ENCODE measurements at places on chromosomes 2 and 18. TPM values are rescaled to one million over a fixed set of nuclear protein-coding genes. Genes with fewer than 3 reads are reported as not detected.
A peak's percentile ranks its signal among the peaks of the same experiment; 100 is the strongest.

PLEKHH2 gene
- total RNA-seq = 2.8 TPM

THAP4 gene
- 63.5 TPM for total RNA-seq

SERPINB4 gene
- total RNA-seq = not detected

CFAP65 gene
- not detected for total RNA-seq

SERPINB8 gene
- 17.8 TPM for total RNA-seq

TMEM127 gene
- total RNA-seq = 28.7 TPM

DNA sequence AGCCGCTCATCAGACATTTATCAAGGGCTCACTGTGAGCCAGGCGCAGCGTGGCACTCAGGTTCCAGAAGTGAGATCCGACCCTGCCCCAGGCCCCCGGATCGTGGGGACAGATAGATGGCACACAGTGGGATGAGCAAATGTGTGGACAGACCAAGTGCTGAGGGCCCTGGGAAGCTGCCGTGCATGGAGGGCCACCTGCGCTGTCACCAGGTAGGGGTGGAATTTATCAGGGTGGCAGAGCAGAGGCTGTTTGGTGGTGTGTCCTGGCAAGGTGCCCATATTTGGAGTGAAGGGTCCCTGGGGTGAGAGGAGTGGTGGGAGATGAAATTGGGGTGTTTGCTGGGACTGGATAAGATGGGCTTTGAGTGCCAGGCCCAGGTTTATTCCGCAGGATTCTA, 92.8 kb upstream of the HS6ST1 start:
- no peak for DNase-seq

GRCh38 chr2:55887351-55887750, 36.2 kb downstream of the EFEMP1 start:
- DNase-seq = no peak

GRCh38 chr2:42342061-42342794, 18.8 kb downstream of the COX7A2L start:
- DNase-seq = peak; percentile 94

DNA sequence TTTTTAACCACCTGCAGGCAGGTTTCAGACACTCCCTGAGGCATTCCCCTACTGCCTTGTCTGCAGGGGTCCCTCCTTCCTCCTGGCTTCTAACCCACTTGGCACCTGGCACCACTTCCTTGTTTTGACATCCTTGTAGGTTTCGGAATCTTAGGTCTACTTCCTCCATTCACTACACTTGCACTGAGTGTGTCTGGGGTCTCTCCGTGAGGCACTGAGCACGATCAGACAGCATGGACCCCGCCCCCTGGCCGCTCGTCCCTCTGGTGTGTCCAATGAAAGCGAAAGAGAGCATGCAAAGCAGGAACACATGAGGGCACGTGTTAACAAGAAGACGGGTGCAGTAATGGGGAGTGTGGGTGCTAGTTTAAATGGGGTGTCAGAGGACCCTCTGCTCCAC, 63.8 kb downstream of the HAUS1 start:
- no peak for DNase-seq

DNA sequence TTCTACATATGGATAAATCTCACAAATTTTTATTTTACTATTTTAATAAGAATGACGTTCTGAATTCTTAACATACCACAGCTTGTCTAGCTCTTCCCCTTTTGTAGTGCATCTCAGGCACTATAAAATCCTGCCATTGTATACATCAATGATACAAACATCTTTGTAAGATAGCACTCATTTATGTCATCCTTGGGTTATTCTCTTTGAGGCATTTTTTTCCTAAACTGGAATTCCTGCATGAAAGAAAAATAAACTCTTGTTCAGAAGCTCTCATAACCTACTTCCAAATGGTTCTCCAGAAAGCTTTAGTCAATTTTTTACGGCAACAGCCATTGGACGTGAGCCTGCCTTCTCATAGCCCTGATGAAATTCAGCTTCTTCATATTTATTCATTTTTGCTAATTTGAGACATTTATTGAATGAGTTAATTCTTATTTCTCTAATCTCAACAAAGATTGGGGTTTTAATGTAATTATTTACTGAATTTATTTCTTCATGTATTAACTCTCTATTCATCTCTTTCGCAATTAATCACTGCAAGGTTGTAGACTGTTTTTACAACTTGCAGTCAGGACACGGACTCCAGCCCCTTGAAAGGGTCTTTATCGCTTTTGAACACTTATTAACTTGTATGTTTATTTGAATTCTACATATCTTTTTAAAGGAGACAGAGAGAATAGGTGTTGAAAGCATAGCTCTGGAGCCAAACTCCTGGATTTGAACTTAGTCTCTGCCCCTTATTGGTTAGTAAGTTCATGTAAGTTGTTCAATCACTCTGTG, 57.6 kb upstream of the PARD3B start:
- no peak for DNase-seq

- DNase-seq = no peak
These were observed 270.1 kb downstream of the EIPR1 start for GRCh38 chr2:3107567-3107966.

- DNase-seq = no peak
These were observed 117.9 kb downstream of the CSRNP3 start for GRCh38 chr2:165587335-165587938.

DNA sequence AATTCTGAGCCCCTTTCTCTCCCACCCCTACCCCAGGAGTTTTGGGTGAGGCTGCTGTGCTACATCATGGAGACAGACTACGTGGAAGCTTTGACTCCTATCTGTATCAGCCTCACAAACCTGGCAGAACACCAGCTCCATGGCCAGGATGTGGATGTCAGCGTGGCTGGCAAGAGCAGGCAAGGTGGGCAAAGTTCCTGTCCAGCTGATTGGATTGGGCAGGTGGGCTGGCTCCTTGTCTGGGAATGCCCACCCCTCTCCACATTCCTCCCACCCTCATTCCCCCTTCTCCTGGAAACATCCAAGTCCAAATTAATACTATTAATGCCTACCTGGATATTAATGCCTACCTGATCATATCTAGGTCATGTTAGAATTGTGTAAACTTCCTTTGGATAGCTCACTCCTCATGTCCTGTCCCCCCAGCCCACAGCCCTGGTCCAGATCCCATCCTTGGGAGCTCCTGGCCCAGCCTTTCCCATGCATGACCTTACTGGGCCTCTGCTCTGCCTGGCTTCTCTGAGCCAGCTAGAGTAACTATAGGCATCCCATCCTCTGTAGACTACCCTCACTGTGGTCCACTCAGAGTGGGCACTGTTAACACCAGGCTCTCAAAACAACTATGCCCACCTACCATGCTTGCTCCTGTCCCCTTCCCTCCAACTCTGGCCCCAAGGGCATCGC, 24.1 kb downstream of the MROH2A start:
- DNase-seq = no peak

DNA sequence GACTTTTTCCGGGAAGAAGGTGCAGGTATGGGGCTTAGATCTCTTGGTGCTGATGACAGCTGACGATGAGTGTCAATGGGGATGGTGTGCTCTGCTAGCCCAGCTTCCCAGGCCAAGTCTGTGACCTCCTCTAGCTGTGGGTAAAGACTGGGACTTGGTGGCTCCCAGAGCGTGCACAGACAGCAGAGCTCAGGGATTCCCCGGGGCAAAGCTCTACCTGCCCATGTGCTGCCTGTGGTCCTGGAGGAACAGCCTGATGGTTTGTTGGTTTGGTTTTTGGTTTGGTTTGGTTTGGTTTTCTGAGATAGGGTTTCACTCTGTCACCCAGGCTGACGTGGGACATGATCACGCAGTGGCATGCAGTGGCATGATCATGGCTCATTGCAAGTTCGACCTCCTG, 19.2 kb downstream of the ATP6V1B1 start:
- DNase-seq = no peak

DNA sequence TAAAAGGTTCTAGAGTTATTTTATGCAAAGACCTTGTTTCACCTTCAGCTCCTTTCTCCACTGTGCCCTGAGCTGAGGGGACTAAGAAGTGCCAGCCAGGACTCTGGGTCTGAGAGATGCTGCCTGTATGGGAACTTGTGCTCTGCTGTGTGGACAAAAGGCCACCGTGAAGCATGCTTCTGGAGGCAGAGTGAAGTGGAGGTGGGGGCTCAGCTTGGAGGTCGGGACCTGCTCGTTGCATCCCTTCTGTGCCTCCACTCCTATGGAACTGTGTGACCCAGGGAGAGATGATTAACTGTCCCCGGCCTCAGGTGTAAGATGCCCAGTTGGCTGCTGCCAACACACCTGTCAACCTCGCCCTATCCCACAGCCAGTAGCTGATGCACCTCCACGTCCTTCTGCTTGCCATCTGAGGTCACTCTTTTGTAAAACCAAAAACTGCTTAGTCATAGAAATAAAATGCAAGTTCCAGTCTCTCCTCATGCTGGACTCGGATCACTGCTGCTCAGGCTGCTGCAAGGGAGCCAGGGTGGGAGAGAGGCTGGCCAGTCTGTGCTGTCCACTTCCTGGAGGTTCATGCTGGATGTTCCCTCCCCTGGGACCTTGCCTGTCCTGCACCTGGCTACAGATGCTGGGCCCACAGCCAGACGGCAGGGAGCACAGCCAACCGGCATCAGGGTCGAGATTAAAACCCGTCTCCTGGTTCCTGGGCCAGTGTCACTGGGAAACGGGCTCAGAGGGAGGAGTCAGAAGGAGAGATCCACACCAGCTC, 113.2 kb downstream of the ACKR3 start:
- DNase-seq = no peak

- peak; percentile 91 for DNase-seq
These were observed 81.3 kb downstream of the VWC2L start for GRCh38 chr2:214492152-214492551.

DNA sequence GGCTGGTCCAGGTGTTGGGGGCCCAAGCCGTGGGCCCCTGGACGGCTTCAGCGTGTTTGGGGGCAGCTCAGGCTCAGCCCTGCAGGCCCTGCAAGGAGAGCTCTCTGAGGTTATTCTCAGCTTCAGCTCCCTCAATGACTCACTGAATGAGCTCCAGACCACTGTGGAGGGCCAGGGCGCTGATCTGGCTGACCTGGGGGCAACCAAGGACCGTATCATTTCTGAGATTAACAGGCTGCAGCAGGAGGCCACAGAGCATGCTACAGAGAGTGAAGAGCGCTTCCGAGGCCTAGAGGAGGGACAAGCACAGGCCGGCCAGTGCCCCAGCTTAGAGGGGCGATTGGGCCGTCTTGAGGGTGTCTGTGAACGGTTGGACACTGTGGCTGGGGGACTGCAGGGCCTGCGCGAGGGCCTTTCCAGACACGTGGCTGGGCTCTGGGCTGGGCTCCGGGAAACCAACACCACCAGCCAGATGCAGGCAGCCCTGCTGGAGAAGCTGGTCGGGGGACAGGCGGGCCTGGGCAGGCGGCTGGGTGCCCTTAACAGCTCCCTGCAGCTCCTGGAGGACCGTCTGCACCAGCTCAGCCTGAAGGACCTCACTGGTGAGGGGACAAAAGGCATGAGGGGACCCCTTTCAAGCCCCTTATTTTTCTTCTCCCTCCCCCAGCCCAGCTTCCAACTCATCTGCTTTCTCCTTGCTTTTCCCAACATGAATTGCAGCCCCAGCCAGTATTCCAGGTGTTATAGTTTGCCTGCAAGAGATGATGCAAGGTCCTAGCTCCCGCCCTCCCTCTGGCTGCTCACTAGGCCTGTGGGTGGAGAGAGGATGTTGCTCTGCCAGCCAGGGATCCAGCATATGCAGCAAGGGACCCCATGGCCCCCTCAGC, 2.9 kb upstream of the KHK start:
- DNase-seq = no peak

GRCh38 chr18:6729247-6730091, at the start of gene ARHGAP28:
ARHGAP28 (plus strand) TSS chr18:6729716; CDS start chr18:6729822, 106 bp downstream.
- peak; percentile 97 for DNase-seq

DNA sequence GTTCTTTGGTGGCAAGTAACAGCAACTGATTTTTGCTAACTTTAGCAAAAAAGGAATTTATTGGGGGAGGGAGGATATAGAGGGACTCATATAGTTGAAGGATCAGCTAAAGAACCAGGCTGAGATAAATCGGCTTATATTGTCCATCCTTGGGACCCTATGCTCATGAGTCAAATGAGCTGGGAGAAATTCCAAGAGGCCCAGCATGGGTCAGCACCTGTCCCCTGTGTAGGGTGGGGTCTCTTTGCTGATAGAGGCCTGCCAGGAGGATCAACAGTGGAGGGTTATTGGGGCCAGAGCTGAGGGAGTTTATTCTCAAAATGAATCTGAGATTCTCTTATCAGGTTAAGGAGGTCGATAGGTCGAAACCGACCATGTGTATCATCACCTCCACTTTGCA, 97.2 kb downstream of the VAPA start:
- DNase-seq = no peak

DNA sequence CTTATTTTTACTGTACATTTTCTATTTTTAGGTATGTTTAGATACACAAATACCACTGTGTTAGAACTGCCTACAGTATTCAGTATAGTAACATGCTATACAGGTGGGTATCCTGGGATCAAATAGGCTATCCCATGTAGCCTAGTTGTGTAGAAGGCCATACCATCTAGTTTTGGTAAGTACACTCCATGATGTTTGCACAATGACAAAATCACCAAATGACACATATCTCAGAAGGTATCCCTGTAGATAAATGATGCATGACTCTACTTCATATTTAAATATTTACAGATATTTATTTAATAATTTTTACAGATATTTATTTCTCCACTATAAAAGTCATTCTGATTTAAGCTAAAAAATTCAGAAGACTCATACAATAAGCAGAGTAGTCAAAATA, 233.8 kb upstream of the OSR1 start:
- no peak for DNase-seq

DNA sequence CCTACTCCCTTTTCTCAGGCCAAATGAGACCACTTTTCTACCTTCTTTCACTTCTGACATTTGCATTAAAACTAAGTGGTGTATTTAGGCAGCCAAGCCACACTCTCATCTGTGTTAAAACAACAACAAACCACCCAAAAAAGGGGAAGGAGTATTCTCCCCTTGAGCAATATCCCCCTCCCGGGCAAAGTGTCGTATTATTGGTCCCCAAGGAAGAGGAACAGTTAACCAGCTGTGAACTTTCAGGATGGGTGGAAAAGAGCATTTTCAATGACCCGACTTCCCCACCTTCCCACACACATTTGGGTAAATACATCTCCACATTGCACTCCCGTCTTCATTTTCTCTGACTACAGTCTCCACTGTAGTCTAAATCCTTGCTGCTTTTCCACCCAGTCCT, 44.3 kb downstream of the FEZ2 start:
- DNase-seq = no peak

- DNase-seq = no peak
These were observed 253.2 kb upstream of the SP5 start for GRCh38 chr2:170461889-170462288.

- no peak for DNase-seq
These were observed 210.1 kb upstream of the STON1 start for GRCh38 chr2:48319863-48320262.

GRCh38 chr18:49976795-49977560, 163.6 kb upstream of the ACAA2 start:
- no peak for DNase-seq

GRCh38 chr18:44903327-44903726, 222.6 kb downstream of the SETBP1 start:
- no peak for DNase-seq

- no peak for DNase-seq
These were observed 141.6 kb upstream of the SP3 start for GRCh38 chr2:174106736-174107135.

- DNase-seq = no peak
These were observed 7.4 kb downstream of the LCT start for GRCh38 chr2:135829378-135830135.

- DNase-seq = no peak
These were observed 15.7 kb upstream of the CDH7 start for GRCh38 chr18:65735155-65735554.

- no peak for DNase-seq
These were observed 8.0 kb upstream of the REL start for GRCh38 chr2:60873381-60873780.

Measured in LHCN-M2 (cell line).